ENCODE measurements at places on chromosomes 4 and X.

- peak; percentile 24 for DNase-seq
Observed at GRCh38 chrX:17814557-17814956, 46.5 kb downstream of the RAI2 start.

DNA sequence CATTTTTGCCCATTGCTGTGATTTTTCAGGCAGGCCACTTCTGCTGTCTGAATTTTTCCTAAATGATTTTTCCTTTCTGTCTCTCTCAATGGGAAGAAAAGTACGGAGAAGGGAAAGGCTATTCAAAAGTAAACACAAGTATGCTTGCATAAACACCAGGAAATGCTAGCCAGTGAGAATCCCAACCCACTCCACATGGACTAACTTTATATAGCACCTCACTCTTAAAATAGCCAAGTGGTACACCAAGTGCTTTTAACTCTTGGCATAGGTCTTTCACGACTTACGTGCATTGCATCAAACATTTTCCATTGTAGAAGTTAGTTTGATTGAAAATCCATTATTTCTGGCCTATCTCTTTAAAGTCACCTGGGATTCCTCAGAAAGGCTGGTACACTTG lies 178.9 kb upstream of the SPANXN1 start:
- DNase-seq, result no peak

- DNase-seq, result no peak
Observed at GRCh38 chr4:125444166-125444565, 129.4 kb downstream of the FAT4 start.

- no peak for DNase-seq
Observed at GRCh38 chrX:133859336-133859735, 126.1 kb downstream of the GPC3 start.

DNA sequence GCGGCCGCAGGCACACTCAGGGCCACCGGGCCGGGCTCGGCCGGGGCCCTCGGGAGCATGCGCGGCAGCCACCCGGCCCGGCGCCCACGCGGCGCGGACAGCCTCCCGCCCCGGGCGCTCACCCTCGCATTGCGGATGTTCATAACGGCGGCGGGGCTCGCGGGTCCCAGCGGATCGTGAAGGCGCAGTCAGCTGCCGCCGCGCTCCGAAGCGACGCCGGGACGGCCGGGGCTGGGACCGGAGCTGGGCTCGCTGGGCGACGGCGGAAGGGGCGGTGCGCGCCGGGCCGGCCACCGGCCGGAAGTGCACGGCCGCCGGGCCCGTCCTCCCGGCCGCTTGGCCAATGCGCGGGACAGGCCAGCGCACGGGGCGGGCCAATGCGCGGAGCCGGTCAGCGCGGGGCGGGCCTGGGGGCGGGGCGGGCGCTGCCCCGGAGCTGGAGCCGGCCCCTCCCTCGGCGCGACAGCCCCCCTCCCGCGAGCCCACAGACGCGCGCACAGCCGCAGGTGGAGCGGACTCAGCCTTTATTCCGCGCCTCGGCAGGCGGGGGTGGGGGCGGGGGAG lies at the start of gene NAA10:
Gene NAA10, minus strand, starts transcription at position 276 of the 564 bp plus-strand sequence. Its CDS starts 133 bp downstream, at position 143.
- no peak for DNase-seq

GRCh38 chr4:145154573-145154972 lies 25.8 kb downstream of the OTUD4 start:
- no peak for DNase-seq

DNA sequence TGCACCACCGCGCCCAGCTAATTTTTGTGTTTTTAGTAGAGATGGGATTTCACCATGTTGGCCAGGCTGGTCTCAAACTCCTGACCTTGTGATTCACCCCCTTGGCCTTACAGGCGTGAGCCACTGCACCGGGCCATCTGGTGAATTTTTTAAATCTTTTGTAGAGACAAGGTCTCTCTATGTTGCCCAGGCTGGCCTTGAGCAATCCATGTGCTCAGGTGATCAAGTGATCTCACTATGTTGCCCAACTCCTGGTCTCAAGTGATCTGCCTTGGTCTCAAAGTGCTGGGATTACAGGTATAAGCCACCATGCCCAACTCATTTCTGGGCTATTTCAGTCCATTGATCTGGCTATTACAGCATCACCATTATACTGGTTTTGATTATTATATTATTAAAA lies 22.2 kb upstream of the GALNT7 start:
- no peak for DNase-seq

GRCh38 chr4:61462451-61463326 lies 262.6 kb downstream of the ADGRL3 start:
- peak; percentile 31 for DNase-seq

GRCh38 chr4:2406406-2406805 lies 12.0 kb downstream of the ZFYVE28 start:
- DNase-seq, result no peak

DNA sequence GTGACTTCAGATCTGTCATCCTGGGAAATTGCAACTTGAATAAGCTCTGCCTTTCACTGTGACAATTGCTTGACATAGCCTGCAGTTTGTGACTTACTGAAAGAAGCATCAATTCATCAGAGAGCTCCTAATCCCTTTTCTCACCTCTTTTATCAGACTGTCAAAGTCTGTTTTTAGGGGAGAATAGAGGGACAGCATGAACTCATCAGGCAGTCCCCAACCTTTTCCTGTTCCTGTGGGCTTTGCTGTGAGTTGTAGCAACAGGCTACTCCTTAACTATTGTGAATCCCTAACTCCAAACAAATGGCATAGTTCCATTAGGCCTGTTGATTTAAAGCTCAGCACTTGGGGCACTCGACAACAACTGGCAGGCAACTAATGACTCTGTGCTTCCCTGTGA lies 64.9 kb downstream of the DOCK11 start:
- no peak for DNase-seq

DNA sequence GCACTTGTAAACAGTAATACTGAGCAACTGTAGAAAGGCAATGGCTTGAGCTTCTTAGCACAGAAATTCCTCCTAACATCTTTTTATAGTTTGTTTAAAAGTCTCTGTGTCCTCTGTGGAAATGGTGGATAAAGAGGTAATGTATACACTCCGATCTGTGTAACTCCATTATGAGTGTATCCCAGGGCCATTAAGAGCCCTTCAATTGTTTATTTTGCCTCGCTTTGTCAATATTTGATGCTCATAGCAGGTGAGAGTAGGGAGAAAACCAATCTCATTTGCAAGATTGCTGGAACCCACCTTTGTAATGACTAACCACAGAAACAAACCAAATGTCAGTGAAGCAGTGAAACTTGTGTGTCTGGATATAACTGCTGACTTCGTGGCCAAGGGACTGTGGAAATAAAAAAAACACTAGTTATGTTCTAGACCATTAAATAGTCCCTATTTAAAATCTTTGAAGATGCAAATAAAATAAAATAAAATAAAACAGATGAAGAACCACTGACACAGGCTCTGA lies 598.2 kb upstream of the BOD1L1 start:
- no peak for DNase-seq

GRCh38 chr4:89894649-89895550 lies at the start of gene MMRN1:
Gene MMRN1, plus strand, starts transcription at chr4:89894854. Its CDS starts 118 bp downstream, at chr4:89894972.
- no peak for DNase-seq

DNA sequence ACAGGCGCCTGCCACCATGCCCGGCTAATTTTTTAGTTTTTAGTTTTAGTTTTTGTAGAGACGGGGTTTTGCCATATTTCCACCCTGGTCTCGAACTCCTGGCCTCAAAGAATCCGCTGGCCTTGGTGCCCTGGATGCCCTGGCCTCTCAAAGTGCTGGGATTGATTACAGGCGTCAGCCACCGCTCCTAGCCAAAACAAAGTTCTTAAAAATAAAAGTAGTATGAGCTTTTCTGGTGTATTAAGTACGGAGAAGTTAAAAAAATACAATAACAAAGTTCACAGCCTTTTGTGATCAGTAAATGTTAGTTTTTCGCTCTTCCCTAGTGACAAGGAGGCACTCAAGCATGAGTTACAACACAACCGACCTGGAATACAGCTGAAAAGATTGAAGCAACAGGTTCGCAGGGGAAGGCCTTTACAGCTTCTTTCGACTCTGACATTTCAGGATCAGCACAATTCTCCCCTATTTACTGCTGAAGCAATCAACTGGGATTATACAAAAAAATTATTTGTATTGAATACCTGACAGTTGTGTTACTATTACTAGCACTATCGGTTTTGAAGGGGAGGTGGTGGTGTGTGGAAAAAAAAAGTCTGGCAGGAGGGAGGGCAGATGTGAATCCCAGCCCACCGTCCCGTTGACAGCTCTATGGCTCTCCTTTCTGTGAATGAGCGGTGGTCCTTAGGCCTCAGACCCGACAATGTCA lies 893 bp upstream of the METAP1 start:
- DNase-seq, result no peak

DNA sequence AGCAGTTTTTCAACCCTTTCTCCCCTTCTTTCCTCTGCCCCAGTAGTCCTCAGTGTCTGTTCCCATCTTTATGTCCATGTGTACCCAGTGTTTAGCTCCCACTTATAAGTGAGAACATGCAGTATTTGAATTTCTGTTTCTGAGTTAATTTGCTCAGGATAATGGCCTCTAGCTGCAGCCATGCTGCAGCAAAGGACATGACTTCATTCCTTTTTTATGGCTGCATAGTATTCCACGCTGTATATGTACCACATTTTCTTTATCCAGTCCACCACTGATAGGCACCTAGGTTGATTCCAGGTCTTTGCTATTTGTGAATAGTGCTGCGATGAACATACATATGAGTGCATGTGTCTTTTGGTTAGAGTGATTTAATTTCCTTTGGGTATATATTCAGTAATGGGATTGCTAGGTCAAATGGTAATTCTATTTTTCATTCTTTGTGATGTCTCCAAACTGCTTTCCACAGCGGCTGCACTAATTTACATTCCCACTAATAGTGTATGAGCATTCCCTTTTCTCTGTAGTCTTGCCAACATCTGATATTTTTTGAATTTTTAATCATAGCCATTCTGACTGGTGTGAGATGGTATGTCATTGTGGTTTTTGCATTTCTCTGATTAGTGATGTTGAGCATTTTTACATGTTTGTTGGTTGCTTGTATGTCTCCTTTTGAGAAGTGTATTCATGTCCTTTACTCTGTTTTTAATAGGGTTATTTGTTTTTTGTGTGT lies 54.6 kb upstream of the ANK2 start:
- no peak for DNase-seq

DNA sequence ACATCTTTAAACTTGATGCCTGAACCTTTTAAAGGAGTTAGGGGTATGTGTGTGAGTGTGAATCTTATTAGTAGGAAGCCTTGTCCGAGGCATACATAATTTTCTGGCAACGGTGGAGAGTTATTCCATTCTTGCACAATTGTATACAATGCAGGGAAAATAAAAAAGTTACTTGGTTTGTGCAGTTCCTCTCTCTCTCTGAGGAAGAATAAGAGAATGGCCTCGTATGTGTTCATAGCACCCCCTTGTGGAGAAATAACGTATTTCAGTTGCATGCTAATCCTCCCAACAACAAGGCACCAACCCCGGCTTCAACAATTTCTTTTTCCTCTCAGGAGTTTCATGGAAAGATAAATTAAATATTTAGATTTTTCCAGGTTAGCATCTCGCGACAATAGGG lies 33.7 kb upstream of the FGF13 start:
- peak; percentile 14 for DNase-seq

DNA sequence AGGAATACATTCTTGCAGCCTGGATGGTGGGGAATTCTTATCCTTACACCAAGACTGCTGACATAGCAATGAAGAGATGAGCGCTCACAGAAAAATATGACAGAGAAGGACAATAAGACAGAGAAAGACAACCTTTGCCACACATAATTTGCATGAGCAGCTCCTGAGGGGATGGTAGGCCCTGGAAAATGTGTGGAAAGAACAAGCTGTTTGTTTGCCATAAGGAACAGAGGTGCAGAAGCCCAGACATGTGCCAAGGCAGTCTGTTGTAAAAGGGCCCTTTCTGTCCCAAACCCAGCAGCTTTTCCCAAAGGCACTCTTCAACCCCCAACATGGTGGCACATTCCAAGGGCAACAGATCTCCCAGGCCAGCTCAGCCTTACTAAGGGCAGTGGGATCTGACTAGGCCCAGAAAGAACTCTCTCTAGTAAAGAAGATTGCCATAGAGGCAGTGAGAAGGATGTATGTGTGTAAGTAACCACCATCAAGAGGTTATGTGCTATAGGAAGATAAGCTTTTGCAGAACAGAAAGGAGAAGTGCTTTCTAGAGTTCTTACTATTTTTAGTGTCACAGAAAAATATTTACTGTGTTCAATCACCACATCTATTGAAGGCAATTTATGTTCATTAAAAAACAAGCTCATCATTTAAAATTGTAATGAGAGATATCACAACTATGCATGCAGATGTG lies 287.0 kb upstream of the RASGEF1B start:
- no peak for DNase-seq

DNA sequence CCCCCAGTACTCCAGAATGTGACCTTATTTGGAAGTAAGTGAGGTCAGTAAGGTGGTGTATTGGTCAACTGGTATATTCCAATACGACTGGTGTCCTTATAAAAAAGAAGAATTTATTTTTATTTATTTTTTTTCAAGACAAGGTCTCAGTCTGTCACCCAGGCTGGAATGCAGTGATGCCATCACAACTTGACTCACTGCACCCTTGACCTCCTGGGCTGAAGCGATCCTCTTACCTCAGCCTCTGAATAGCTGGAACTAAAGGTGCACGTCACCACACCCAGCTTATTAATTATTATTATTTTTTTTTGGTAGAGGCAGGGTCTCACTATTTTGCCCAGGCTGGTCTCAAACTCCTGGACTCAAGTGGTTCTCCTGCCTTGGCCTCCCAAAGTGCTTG lies 115.1 kb upstream of the PITX2 start:
- no peak for DNase-seq

DNA sequence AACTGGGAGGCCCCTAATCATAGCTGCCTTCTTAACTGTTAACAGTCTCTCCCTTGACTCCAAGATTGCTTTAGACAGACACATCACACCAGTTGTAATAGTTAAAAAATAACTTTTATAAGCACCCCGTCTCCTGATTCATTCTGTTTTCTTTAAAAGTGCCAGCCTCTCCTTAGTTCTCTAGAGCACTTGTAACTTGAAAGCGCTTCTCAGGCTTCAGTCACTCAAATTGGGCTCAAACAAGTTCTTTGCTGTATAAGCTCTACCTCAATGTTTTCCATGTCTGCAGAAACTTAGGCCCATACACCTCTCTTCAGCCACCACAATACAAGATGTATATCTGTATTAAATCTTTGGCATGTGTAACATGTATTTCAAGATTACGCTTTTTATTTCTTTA lies 169.6 kb downstream of the GABRG1 start:
- no peak for DNase-seq

GRCh38 chrX:375181-376036 lies 11.3 kb downstream of the PPP2R3B start:
- no peak for DNase-seq

Measured in HS-5 (cell line).